IMR-90 (cell line): ENCODE measurements at places on chromosomes 5 and 9. TPM values are rescaled to one million over a fixed set of nuclear protein-coding genes. Genes with fewer than 3 reads are reported as not detected.
A peak's percentile ranks its signal among the peaks of the same experiment; 100 is the strongest.

DNA sequence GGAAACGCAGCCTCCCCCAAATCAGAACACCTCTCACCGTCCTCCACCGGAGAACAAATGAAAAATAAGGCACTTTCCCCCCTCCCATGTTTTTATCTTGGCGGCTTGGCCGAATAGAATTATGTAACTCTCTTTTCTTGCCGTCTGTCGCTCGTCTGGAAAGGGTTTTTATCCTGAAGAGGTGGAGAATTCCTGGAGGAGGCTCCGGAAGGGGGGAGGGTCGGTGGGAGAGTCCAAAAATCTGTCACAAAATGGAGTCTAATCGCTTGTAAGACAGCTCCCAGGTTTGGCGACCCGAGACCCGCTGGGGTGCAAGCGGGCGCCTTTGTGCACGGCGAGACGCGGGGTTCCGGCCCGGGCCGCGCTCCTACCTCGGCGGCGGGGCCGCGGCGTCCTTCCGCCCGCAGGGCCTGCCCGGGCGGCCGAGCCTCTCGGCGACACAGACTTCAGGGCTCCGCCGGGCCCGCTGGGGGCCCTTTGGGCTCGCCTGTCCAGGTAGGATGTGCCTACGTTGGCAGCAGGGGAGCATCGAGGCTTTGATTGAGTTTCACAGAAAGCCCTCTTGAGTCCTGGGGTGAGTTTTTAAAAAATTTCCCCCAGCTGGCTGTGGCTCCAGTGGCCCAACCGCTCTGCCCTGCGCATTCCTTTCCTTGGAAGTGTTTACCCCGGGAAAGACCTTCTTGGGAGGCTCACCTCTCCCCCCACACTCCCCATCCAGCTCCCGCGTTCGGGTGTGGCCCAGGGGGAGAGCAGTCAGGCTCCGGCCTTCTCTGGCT is 5.0 kb downstream of the LMX1B start:
- DNase-seq = no peak

GRCh38 chr9:91391818-91392217 is 30.1 kb upstream of the AUH start:
- no peak for DNase-seq

DNA sequence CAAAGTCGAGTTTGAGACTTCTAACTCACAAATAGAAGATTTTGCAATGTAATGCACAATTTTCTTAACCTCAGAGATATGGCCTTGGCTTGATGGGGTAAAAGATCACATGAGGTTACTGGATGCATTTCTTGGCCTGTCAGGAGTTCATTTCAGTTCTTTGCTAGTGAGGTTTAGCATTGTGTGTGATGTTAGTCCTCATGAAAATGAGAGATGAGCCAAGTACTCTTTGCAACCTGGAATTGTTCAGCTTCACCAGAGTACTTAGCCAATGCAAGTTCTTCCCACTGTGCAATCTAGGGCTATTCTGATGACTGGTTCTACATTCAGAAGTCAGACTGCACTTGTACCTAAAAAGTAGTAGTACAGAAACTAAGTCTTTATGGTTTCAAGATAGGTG is 24.9 kb downstream of the GNAQ start:
- DNase-seq = no peak

DNA sequence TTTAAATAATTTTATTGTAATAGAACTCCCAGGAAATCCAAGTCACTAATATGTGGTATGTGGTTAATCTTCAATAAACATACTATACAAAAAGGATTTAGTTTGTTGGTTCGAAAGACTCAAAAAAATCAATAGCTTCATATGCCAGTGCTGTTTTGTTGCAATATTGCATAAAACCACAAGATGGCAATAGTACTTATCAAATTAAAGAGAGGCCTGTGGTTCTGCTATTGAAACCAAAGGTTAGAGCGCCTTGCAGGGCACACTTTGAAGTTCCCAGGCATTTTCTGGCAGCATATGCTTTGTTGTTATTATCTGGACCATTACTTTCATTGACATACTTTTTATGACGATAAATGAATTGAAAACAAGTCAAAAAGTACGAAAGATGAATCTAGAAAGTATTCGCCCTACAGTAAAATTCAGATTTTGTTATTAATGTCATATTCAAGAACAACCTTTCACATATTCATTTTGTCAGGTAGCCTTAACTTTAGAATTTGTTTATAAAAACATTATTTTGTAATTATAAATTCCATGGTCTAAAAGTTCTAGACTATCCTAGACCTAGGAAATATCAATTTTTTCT is 316.3 kb downstream of the MCTP1 start:
- DNase-seq = peak; percentile 67

GRCh38 chr9:61665330-61665751 is 475.5 kb downstream of the SPATA31A7 start:
- DNase-seq = no peak

ALG2 gene
- total RNA-seq = 33.9 and 38.4 TPM in 2 replicates

DNA sequence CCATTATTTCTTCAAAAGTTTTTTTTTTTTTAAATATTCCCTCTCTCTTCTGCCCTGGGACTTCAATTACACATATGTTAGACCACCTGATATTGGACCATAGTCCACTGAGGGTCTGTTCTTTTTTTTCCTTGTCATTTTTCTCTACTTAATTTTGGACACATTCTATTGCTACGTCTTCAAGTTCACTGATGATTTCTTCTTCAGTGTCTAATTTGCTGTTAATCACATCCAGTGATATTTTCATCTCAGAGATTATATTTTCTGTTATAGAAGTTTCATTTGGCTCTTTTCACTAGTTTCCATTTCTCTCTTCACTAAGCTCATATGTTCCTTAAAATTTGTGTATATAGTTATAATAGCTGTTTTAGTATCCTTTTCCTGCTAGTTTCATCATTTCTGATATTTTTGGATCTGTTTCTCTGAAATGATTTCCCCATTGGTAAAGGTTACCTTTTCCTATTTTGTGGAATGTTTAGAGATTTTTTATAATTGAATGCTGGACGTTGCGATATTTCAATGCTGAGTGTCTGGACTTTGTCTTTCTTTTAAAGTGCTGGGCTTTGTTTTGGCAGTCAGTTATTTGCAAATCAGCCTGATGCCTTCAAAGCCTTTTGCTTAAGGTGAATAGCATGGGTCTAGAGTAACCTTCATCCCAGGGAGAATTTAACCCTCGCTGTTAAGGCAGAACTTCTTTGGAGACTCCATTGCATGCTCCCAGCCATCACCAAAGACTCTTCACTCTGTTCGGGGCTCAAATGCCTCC is 111.8 kb downstream of the TTLL11 start:
- DNase-seq = no peak

- no peak for DNase-seq
Observed at GRCh38 chr9:21549890-21550289, 67.8 kb upstream of the IFNE start.

DOCK8 gene
- not detected in 2 replicates for total RNA-seq

DNA sequence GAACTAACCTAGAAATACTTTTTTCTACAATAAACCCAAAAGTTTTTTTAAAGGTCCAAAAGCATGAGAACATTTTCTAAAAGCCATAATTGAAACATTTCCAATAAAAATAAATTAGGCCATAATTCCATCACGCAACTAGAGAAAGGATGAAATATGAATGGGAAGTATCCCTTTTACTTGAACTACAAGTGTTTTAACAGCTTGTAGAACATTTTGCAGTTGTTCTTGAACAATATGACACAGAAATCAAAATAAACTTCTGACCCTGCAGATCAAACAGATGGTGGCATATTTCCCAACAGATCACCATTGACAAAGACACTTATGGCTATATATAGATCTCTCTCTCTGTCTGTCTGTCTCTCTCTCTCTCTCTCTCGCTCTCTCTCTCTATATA is 624.4 kb downstream of the PSAT1 start:
- DNase-seq = peak; percentile 43

DNA sequence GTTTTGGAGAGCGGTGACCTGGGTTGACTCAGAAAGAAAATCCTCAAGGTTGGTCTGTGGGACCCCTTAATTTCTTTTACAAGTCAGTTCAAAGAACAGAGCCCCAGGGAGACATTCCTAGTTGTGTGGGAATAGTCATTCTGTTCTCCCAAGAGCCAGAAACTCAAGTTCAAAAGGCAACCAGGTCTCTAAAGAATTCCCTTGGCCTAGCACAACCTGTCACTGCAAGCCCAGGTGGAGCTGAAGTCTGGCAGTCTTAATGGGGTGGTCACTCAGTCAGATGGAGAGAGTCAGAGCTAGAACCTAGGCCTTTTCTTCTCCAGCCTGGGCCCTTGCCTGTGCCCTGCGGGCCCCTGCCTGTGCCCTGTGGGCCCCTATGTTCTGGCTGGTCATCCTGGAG is 37.5 kb upstream of the CDKN2AIPNL start:
- DNase-seq = no peak

PIK3R1 gene
- total RNA-seq = 9.3 and 13.6 TPM in 2 replicates

DNA sequence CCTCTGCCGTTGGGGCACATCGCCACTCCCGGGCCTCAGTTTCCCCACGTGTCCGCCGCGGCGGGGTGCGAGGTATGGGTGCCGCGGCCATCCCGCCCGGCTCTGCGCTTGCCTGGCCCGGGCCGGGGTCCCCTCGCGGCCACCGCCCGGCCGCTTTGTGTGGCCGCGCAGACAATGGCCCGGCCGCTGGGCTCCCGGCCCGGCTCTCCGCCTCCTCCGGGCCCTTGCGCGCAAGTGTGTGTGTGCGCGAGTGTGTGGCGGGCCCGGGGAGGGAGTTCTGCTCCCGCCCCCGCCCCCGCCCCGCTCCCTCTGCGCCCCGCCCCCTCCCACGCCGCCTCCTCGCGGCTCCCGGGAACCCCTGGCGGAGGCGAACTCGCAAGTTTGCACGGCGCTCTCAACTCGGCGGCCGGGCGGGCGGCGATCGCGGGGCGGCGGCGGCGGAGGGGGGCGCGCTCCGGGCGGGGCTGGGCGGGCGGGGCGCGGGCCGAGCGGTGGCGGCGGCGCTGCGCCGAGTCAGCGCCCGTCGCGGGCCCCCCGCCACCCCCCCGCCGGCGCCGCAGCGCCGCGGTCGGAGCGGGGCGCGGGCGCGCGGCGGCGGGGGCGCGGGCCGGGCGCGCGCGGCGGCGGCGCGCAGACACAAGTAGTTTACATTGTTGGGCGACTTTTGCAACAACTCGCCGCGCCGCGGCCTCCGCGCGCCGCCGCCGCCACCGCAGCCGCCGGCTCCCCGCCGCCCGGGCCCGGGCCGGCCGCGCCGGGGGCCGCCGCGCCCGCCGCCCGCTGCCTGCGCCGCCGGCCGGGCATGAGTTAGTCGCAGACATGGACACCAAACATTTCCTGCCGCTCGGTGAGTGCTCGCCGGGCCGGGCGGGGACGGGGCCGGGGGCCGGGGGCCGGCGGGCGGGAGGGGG is at the start of gene RXRA:
TSS of gene RXRA (plus strand) at position 643 of the 911 bp plus-strand sequence. CDS start at position 820, 177 bp downstream.
- peak; percentile 80 for DNase-seq

PRSS3 gene
- total RNA-seq = 16.4 and 26.9 TPM in 2 replicates

- no peak for DNase-seq
Observed at GRCh38 chr9:1918622-1919021, 96.5 kb upstream of the SMARCA2 start.

TMEM203 gene
- 18.8 and 20.8 TPM in 2 replicates for total RNA-seq

ENG gene
- total RNA-seq = 3.6 and 4.2 TPM in 2 replicates

TMEM252 gene
- total RNA-seq = not detected in 2 replicates
